Cardiac muscle cell (in vitro differentiated cells and primary cell): ENCODE measurements at places on chromosomes 12 and 14. TPM values are rescaled to one million over a fixed set of nuclear protein-coding genes. Genes with fewer than 3 reads are reported as not detected.

DNA sequence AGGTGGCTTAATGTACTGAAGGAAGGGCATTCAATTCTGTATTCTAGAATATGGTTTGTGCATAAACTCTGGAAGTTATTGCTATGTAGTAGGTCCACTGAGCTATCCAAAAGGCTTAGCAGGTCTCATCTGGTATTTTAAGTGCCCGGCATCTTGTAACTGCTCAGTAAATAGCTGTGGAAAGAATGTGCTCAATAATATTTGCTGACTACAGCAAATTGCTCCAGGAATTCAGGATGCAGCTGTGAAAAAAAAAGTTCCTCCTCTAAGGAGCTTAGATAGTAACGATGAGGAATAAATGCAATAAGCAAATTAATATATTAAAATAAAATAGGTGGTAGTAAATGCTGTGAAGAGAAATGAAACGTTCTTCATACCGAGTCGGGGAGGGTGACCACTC, 857.1 kb downstream of the AACS start:
- H3K4me1 ChIP-seq: no peaks in the 10 kb centered on the region
- H3K27me3 ChIP-seq: no peaks in the 10 kb centered on the region
- H3K4me3 ChIP-seq: no peak overlapping the region
- no peaks in the 10 kb centered on the region for H3K36me3 ChIP-seq
- no peak overlapping the region for H3K27ac ChIP-seq

- H3K36me3 ChIP-seq: no peaks in the 10 kb centered on the region
- H3K4me1 ChIP-seq: no peaks in the 10 kb centered on the region
- H3K27ac ChIP-seq: no peak overlapping the region
- H3K27me3 ChIP-seq: no peaks in the 10 kb centered on the region
- H3K4me3 ChIP-seq: no peak overlapping the region
- DNase-seq: peak; percentile 60
Measured at GRCh38 chr12:19800884-19801283, 361.6 kb downstream of the AEBP2 start.

DNA sequence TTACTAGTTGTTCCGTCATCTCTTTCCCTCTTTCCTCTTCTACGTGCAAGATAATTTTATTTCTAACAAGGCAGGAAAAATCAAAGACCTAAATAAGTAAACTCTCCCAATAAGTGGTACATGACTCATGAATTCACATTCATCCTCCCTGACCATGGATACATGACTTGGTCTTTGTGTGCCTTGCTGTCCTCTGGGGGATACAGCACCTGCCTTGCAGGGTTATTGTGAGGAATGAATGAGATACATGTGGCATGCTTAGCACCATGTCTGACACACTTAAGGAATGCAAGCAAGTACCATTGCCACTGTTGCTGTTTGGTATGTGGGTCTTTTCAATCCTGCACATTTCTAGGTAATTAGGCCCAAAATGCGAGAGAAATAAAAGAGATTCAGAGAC, 208.4 kb downstream of the DPF3 start:
- no peak for DNase-seq
- no peaks in the 10 kb centered on the region for H3K27me3 ChIP-seq
- H3K27ac ChIP-seq: no peak overlapping the region
- no peak overlapping the region for H3K4me3 ChIP-seq

GRCh38 chr12:27015730-27016076, 1.5 kb upstream of the TM7SF3 start:
- DNase-seq: peak; percentile 28
- no peak overlapping the region for H3K4me3 ChIP-seq
- peaks cover 16% of the 10 kb centered on the region for H3K4me1 ChIP-seq
- H3K36me3 ChIP-seq: no peaks in the 10 kb centered on the region

The RAD9B gene
- 0.21 and 1.1 TPM in 2 replicates for total RNA-seq

DNA sequence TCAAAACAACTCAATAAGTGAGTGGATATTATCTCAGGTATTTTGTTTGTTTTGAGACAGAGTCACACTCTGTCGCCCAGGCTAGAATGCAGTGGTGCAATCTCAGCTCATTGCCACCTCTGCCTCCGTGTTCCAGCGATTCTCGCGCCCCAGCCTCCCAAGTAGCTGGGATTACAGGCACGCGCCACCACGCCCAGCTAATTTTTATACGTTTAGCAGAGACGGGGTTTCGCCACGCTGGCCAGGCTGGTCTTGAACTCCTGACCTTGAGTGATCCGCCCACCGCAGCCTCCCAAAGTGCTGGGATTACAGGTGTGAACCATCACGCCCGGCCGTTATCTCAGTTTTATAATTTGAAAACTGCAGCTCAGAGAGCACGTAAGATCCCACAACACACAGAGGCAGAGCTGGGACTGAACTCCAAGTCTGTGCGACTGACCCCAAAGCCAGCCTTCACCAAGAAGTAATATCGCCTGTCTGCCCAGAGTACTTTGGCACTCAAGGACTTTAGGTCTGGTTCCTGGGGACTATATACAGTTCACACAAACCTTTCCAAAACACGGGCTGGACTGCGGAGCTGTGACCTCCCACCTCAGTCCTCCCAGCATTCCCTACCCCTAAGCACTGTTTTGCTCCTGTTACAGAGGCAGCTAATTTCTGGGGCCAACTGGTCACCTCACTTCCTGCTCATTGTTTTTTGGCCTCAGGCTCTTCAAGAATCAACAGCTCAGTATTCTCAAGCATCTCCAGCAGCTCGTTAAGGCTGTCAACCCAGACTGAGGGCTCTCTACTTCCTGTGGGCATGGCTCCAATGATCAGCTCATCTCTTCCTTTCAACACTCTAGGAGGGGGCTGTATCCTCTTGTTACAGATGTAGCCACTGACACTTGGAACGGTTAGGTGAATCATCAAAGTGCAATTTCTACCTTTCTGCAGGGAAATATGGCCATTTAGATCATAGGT, 22.5 kb downstream of the TESC start:
- H3K4me3 ChIP-seq: no peak overlapping the region
- H3K4me1 ChIP-seq: peaks cover 27% of the 10 kb centered on the region
- H3K27me3 ChIP-seq: no peaks in the 10 kb centered on the region
- peak overlapping the region; percentile 71 for H3K27ac ChIP-seq
- no peak for DNase-seq

The GPRC5A gene
- 0.53 and 1.5 TPM in 2 replicates for total RNA-seq

The SIX6 gene
- not detected in 2 replicates for total RNA-seq

The OSGEP gene
- 47.9 and 82.0 TPM in 2 replicates for total RNA-seq

DNA sequence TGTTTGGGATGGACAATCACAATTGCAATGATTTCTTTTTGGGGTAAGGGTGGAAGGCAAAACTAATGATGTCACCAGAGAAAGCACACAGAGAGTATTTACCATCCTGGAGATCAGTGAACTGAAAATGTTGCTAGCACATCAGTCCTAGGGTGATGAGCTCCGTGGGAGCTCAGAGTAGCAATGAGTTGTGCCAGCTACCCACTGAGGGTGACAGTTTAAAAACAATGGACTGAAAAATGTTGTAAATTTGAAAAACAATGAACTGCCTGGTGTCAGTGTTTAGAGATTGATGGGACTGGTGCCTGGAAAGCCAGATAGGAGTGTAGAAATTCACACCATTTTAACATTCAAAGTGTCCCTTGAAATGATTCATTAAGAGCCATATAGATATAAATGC, 198.5 kb downstream of the ATP23 start:
- DNase-seq: no peak
- H3K36me3 ChIP-seq: no peaks in the 10 kb centered on the region
- H3K4me1 ChIP-seq: no peaks in the 10 kb centered on the region
- H3K4me3 ChIP-seq: no peak overlapping the region
- no peaks in the 10 kb centered on the region for H3K27me3 ChIP-seq

DNA sequence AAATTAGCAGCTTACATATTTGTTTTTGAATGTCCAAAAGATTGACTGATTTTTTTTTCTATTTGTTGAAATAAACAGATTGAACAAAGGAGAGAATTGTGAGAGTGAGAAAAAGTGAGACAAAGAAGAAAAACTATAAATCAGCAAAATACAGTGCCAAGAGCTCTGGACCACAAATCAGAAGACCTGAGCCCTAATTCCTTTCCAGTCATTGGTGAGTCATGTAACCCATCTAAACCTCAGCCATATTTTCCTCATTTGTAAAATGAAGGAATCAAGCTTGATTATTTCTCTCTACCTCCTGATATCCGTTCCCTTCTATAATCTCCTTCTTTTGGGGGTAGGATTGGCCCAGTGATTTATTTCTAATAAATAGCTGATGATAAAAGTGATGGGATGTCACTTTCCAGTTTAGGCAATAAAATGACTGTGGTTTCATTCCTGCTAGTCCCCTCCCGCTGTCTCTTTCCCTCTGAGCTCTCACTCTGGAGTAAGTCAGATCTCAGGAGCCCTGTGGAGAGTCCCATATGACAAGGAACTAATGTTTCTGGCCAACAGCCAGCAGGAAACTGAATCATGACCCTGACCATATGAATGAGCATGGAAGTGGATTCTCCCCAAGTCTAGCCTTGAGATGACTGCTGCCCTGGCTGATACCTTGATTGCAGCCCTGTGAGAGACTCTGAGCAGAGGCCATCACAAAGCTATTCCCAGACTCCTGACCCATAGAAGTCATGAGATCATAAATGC, 218.9 kb downstream of the ACSS3 start:
- peaks cover 14% of the 10 kb centered on the region for H3K4me1 ChIP-seq
- H3K4me3 ChIP-seq: no peak overlapping the region
- DNase-seq: no peak
- no peaks in the 10 kb centered on the region for H3K27me3 ChIP-seq
- no peak overlapping the region for H3K27ac ChIP-seq
- peaks cover 3% of the 10 kb centered on the region for H3K36me3 ChIP-seq

The RASSF8 gene
- total RNA-seq: 30.6 and 56.4 TPM in 2 replicates

DNA sequence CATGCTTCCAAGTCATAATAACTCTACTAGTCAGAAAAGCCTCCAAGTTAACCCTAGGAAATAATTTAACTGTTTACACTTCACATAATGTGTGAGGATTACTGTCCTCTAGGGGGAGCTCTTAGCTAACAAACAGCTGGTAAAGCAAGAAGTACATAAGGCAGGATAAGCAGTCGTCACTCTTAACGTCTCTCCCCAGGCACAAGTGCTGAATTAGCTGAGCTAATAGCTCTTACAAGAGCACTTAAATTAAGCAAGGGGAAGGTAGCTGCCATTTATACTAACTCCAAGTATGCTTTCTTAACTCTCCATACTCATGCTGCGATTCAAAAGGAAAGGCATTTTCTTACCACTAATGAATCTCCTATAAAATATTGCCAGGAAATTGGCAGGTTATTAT, 79.3 kb upstream of the TSPAN11 start:
- no peak overlapping the region for H3K4me3 ChIP-seq
- no peaks in the 10 kb centered on the region for H3K36me3 ChIP-seq
- no peaks in the 10 kb centered on the region for H3K27me3 ChIP-seq
- no peaks in the 10 kb centered on the region for H3K4me1 ChIP-seq
- no peak overlapping the region for H3K27ac ChIP-seq

GRCh38 chr12:117861691-117862090, 107.1 kb downstream of the KSR2 start:
- no peaks in the 10 kb centered on the region for H3K36me3 ChIP-seq
- no peaks in the 10 kb centered on the region for H3K27me3 ChIP-seq
- no peak overlapping the region for H3K27ac ChIP-seq
- H3K4me1 ChIP-seq: no peaks in the 10 kb centered on the region
- no peak for DNase-seq

GRCh38 chr14:37508503-37508902, 86.5 kb downstream of the FOXA1 start:
- H3K27ac ChIP-seq: no peak overlapping the region
- DNase-seq: no peak
- H3K27me3 ChIP-seq: no peaks in the 10 kb centered on the region
- no peaks in the 10 kb centered on the region for H3K4me1 ChIP-seq
- H3K4me3 ChIP-seq: no peak overlapping the region
- H3K36me3 ChIP-seq: no peaks in the 10 kb centered on the region

- H3K27ac ChIP-seq: no peak overlapping the region
- H3K4me3 ChIP-seq: peak overlapping the region; percentile 70
- DNase-seq: peak; percentile 41
- no peaks in the 10 kb centered on the region for H3K4me1 ChIP-seq
- H3K36me3 ChIP-seq: no peaks in the 10 kb centered on the region
Measured at GRCh38 chr12:122836027-122836921, 1.0 kb downstream of the HIP1R start.

- no peaks in the 10 kb centered on the region for H3K36me3 ChIP-seq
- H3K27ac ChIP-seq: no peak overlapping the region
- H3K27me3 ChIP-seq: no peaks in the 10 kb centered on the region
- H3K4me1 ChIP-seq: no peaks in the 10 kb centered on the region
- no peak for DNase-seq
- no peak overlapping the region for H3K4me3 ChIP-seq
Measured at GRCh38 chr12:127886827-127887226, 380.1 kb upstream of the TMEM132C start.

DNA sequence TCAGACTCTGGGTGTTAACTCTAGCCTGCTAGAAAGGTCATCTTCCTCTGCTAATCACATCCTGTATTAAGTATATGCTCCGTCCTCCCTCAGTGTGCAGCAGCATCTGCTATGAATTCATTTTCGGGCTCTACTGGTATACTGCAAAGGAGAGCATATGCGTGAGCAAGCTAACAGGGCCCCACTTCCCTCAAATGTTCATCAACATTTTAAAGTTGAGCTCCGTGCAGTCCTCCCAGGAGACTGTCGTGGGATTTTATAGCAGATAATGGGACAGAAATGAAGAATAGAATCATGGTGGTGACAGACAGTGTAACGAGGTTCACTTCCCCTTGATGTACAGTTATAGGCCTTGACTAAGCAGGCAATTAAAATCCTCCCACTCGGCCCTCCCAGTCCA, 131.7 kb downstream of the PLXNC1 start:
- H3K36me3 ChIP-seq: no peaks in the 10 kb centered on the region
- H3K27me3 ChIP-seq: no peaks in the 10 kb centered on the region
- no peak overlapping the region for H3K27ac ChIP-seq
- H3K4me3 ChIP-seq: no peak overlapping the region
- no peak for DNase-seq

The FAM222A gene
- total RNA-seq: 35.5 and 42.9 TPM in 2 replicates

The MGST1 gene
- total RNA-seq: 41.6 and 44.8 TPM in 2 replicates

DNA sequence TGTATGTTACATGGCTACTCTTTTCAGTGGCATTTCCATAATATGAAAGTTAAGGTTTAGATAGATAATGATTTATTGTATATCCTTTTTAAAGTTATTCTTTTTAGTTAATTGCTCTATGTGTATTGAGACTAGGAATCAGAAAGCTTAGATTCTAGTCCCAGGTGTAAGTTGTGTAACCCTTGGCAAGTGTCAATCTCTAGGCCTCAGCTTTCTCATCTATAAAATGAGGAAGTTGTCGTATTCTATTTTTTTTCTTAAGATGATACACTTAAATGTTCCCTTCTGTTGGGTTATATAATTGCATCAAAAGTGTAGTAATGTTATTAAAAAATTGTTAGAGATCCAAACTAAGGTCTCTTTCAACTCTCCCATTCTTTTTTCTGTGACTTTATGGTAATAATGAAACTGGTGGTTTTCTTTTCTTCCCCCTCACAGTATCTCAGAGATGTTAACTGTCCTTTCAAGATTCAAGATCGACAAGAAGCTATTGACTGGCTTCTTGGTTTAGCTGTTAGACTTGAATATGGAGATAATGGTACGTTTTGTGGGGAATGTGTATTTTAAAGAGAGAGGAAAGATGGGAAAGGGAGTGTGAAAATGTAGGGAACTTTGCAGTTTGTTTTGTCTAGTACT, 4.1 kb downstream of the RTRAF start:
- H3K4me3 ChIP-seq: no peak overlapping the region
- no peaks in the 10 kb centered on the region for H3K27me3 ChIP-seq
- H3K27ac ChIP-seq: peak overlapping the region; percentile 61

GRCh38 chr14:104746934-104747481, 5.9 kb upstream of the SIVA1 start:
- no peaks in the 10 kb centered on the region for H3K4me1 ChIP-seq
- H3K4me3 ChIP-seq: no peak overlapping the region
- H3K36me3 ChIP-seq: no peaks in the 10 kb centered on the region
- no peaks in the 10 kb centered on the region for H3K27me3 ChIP-seq
- no peak for DNase-seq
- no peak overlapping the region for H3K27ac ChIP-seq
